CD4-positive, alpha-beta T cell treated with Interleukin-12 subunit alpha and Interleukin-12 subunit beta, for 1 hour (primary cell): ENCODE measurements at places on chromosomes 2 and 18.
A peak's percentile ranks its signal among the peaks of the same experiment; 100 is the strongest.

DNA sequence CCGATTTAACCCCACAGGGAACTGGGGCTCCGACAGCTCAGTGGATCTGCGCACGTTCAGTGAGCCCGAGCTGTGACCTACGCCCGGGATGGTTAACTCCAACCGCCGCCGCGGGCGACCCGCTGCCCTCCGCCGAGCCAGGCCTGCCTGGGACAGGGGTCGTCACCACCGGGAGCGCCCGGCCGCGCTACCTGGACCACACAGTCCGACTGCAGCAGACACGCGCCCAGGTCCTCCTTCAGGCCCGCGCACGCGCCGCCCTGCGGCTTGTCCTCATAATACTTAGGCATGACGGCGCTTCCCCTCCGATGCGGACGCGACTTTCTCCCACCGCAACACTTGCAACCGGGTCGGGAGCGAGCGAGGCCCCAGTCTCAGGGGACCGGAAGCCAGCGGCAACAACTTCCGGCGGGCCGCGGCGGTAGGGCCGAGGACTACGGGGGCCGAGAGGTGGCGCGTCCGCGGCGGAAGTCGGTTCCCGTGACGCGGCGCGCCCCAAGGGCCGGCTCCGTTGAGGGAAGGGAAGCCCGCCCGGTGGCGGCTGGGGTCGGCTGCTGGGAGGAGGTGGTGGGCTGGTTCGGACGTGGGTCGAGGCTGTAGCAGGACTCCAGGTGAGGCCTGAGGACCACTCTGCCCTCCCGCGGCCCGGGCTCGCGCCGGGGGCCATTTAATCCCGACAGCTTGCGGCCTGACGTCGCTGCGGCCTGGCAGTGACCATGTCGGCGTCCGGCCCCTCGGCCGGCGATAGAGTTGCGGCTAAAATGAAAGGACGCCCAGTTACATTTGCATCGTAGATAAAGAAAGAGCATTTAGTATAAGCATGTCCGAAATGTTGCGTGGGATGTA lies at the start of the genes COA5 and UNC50:
COA5 (minus strand) TSS at position 397 of the 846 bp plus-strand sequence; CDS start at position 290, 107 bp downstream.
UNC50 (plus strand) TSS at position 474 of the 846 bp plus-strand sequence. CDS start 1,171 bp downstream, outside the sequence.
- peak; percentile 93 for DNase-seq

GRCh38 chr2:107984707-107985106 lies 1.6 kb upstream of the SLC5A7 start:
- no peak for DNase-seq

DNA sequence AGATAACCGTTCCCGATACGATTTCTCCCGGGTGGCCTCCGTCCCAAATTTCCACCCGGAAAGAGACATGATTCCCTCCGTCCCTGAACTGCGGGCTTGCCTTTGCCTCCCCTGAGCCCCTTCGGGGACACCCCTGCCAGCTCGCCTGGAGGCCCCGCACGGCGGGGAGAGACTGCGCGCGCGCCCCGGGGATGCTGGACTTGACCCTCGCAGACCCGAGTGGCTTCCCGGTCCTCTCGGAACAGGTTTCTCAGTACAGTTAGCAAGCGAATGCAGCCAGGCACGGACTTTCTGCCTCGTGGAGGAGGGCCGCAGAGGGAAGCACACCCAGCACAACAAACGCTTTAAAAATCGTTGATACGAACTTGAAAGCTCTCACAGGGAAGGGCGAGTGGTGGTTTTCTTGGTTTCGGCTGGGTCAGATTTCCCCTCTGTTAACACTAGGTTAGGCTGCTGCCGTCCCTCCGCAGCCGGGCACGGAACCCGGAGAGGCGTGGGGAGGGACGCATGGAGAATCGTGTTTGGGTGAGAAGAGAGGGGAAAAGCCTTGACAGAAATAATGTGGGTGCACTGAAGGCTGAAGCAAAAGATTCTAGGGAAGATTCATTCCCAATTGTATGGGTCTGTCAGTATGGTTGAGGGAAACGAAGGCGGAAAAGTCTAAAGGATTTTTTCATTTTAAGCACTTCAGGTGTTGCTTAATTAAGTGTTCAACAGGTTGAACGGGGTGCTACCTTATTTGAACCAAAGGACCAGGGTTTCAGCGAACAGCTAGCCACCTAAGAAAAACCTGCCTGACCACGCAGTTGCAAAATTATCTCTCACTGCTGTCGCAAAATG lies 916 bp downstream of the TNFRSF11A start:
- peak; percentile 9 for DNase-seq

DNA sequence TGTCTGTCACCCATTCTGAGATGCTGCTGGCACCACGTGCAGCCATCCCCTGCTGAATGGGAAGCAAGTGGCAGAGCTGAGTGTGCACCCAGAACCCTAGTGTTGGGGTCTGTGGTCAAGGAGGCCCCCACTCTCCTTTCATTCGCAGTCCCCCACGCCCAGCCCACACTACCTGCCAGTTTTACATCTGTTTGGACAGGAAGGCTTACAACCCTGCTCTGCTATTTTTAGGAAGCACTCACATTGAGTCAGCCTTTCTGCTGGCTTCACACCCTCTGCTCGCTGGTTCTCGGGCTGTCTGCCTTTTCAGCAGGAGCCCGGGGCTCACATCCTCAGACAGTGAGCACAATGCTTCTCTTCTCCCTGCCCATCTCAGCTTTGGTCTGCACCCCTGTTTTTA lies 10.7 kb upstream of the ADCY3 start:
- no peak for DNase-seq

GRCh38 chr2:169478745-169479256 lies 493 bp upstream of the BBS5 start:
- DNase-seq: no peak

- DNase-seq: no peak
These were observed 21.1 kb downstream of the PLB1 start for GRCh38 chr2:28516950-28517349.

DNA sequence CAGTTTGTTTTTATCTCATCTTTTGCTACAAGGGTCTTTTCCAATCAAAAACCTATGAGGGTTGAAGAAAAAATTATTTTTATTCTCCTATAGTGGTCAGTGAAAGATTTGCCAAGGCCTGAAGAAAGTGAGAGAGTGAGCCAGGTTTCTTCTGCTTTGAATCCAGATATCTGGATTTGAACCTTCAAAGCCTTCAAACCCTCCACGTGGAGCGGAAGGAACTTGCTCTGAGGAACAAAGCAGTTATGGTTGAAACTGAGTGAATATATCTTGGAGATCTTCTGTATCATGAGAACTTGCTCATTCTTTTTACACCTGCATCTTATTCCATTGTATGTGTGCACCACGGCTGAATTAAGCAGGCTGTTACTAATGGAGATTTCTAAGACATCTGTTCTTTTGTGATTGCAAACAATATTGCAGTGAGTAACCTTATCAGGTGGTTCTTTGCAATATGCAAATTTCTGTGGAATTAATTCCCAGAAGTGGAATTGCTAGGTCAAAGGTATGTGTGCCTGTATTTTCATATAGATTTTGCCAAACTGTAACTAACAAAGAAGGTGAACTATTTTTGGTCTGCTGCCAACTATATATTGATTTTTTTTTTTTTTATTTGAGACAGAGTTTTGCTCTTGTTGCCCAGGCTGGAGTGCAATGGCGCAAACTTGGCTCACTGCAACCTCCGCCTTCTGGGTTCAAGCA lies 147.9 kb downstream of the B3GNT2 start:
- no peak for DNase-seq

DNA sequence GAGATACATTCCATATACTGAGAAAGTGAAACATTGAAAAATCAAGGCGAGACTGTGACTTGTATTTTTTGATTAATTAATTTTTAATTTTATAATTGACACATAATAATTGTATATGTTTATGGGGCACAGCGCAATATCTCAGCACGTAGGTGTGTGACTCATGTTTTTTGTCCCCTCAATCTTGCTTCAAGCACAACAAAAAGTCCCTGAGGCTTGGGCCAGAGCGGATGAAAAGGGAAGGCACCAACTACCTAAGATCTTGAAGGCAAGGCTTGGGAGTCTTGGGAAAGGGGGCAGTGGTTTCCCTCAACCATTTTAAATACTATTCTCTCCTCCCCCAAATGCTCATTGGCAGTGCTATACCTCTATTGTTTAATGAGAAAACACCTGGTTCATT lies 9.9 kb downstream of the SGPP2 start:
- no peak for DNase-seq

- no peak for DNase-seq
These were observed 20.6 kb downstream of the CROCC2 start for GRCh38 chr2:240926516-240927389.

DNA sequence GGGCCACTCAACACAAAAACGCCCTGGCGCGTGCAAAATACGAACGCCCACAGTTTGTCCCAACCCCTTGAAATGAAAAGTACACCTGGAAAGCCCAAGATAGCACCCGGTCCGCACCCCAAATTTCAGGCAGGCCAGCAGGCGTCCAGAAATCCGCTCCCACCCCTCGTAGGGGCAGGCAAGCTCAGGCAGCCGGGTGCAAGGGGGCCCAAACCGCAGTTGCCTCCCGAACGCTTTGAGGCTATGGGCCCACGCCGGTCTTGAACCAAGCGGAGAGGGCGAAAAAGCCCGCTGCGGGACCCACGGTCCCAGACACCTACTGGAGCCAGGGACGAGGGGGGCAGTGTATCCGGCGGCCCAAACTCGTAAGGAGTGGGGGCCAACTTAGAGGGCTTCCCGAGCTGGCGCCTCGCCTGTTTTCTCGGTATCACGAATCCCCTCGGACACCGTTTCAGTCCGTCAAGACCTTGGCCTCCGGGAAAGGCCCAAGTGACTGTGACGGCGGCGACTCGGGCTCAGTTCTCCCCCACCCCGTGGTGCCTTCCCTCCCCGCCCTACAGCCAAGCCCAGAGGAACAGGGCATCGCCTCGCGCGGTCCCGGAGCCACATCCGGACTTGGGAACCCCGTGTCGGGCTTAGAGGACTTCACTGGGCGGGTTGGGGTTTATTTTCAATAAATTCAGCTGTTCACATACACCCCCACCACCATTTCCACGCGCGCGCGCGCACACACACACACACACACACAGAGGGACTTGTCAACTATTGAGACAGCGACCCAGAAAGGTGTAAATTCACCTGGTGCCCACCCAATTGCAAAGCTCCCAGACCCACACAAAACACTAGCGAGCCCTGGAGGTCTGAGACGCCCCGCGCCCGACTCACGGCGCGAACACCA lies 6.2 kb upstream of the SATB2 start:
- DNase-seq: no peak

GRCh38 chr2:55232863-55233657 lies 572 bp downstream of the RPS27A start:
- peak; percentile 75 for DNase-seq

- no peak for DNase-seq
These were observed 202.2 kb downstream of the TCF4 start for GRCh38 chr18:55385770-55386169.

DNA sequence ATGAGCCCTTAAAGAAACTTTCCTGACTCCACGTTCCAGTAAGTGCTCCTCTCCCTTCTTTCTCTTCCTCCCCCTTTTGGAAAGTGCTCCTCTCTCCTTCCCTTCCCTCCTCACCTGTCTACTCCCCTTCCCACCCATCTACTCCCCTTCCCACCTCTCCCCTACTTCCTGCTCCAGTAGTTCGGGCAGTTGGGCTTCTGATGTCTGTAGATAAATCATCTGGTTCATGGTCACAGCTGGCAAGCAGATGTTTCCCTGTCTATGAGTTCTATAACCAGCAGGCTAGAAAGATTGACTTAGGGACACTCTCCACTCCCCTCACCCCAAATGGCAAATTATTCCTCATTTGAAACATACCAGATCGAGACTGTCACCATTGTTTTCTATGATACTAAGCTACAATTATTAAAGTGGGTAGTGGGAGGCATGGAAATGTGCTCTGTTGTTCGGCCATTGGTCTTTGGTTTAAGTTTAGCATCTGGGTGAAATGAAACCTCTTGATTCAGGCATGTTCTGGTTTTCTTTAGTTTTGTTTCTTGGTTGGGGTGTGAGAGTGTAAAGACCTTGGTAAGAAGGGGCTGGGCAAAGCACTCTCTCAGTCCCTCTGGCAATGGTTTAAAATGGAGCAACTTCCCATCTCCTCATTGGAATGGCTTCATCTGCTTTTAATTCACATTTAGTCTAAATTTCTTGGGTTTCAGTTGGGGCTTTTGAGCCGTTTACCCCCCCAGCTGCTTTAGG lies 413.2 kb upstream of the SPRED2 start:
- DNase-seq: no peak

DNA sequence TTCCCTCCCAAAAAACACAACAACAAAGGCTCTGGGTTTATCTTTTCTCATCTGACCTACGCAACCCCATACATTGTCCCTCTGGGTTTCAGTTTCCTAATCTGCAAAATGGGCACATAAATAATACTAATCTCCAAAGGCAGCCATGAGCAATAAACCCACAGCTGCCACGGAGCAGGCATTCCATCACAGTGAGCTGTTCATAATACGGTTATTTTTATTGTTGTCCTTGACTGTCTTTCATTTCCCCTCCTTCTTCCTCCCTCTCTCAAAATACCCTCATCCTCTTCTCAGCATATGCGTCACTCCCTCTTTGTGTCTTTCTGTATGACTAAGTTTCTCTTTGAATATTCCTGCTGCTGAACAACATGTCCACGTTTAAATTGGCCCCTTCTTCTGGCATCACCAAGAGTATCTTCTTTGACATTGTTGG lies 129.8 kb upstream of the CAB39 start:
- no peak for DNase-seq

- DNase-seq: no peak
These were observed 250.9 kb downstream of the PTH2R start for GRCh38 chr2:208657468-208657867.

DNA sequence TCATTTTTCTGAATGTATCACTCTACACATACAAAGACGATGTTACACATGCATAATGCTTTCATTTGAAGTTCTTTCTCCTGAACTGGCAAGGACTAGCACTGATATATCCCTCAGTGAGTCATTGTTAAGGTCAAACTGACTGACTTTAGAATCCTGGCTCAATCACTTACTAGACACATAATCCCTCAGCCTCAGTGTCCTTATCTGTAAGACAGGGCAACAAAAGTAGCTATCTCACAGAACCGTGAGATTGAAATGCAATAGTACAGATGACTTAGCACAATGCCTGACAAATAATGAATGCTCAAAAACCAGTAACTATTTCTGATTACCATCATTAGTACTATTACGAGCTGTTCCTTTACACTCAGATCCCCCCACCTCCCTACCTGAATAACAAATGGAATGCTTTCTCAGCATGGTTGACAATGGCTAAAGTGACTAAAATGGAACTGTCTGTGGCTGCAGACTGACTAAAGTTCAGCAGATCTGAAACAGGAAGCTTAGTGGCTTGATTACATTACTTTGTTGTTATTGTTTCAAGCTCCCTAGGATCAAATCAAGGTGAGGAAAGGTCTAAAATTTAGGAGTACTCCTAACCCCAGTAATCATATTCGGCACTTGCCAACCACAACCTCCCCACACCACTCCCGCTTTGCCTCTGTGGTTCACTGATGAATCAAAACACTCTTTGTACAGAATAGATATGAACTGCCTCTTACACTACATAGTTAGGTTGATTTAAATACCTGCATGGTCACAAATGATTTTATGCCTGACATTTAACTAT lies 35.8 kb upstream of the CACNB4 start:
- no peak for DNase-seq

GRCh38 chr2:62199392-62200125 lies 3.6 kb downstream of the B3GNT2 start:
- no peak for DNase-seq

DNA sequence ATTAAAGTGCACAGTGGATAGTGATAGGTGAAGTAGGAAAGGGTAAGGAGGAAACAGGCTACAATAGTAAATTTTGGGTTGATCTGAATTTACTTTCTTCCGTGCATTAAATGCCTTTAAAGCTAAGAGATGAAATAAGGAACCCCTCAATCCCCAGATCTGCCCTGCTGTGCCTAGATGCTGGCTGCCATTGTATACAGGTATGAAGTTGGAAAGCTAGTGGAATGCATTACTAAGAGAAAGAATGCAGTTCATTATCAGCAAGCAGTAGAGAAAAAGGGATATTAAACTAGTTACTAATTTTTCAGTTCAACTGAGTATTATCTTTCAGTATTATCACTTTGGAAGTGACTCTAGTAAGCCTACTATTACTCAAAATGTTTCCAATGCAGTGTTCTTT lies 93.3 kb downstream of the WDPCP start:
- DNase-seq: no peak

GRCh38 chr2:161139098-161139987 lies 20.9 kb upstream of the TANK start:
- peak; percentile 70 for DNase-seq
